ENCODE measurements at places on chromosomes 6 and 20. TPM values are rescaled to one million over a fixed set of nuclear protein-coding genes. Genes with fewer than 3 reads are reported as not detected.

DNA sequence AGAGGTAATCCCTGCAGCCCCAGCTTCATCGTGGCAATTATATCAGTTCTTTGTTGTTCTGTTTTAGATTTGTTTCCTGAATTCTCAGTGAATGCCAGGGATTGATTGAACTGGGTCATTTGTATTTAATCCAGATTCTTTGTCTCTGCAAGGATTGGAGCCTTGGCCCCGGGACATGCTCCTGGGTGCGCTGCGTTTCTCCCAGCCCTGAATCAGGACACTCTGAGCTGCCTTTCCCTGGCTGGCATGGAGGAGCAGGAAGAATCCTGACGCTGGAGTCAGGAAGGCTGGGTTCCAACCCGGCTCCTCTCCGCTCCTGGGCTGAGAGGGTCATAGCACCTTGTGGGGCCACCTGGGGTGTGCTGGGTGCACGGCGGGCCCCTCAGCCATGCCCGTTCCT, 545.6 kb downstream of the QKI start:
- no peak for DNase-seq

DNA sequence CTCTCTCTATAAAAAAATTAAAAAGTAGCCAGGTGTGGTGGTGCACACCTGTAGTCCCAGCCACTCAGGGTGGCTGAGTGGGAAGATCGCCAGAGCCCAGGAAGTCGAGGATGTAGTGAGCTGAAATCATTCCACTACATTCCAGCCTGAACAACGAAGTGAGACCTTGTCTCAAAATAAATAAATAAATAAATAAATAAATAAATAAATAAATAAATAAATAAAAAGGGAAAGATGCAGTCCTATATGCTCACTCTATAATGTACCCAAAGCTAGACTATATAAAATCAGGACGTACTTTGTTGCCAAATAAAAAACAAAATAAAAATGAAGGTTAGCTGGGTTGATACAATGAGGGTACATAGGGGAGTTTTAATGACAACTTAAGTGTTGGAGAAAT, 26.1 kb upstream of the NHSL1 start:
- DNase-seq = no peak

- no peak for DNase-seq
Observed at GRCh38 chr20:48142516-48142773, 357.2 kb upstream of the SULF2 start.

DNA sequence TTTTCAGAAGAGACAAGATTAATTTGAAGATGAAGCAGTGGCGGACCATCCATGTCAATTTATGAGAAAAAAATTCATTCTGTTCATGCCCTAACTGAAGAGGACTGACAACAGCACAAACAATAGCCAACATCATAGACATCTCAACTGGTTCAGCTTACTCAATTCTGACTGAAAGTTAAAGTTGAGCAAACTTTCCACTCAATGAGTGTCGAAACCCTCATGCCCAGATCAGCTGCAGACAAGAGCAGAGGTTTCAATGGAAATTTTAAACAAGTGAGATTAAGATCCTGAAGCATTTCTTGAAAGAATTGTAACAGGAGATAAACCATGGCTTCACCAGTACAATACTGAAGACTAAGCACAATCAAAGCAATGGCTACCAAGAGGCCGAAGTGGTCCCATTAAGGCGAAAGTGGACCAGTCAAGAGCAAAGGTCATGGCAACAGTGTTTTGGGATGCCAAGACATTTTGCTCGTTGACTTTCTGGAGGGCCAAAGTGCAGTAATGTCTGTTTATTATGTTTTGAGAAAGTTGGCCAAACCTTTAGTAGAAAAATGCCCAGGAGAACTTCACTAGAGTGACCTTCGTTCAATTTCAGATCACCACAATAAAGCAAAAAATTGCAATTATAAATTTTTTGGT, 6.1 kb upstream of the SFT2D1 start:
- DNase-seq = no peak

- DNase-seq = no peak
Observed at GRCh38 chr20:3115190-3116107, 30.9 kb upstream of the AVP start.

DNA sequence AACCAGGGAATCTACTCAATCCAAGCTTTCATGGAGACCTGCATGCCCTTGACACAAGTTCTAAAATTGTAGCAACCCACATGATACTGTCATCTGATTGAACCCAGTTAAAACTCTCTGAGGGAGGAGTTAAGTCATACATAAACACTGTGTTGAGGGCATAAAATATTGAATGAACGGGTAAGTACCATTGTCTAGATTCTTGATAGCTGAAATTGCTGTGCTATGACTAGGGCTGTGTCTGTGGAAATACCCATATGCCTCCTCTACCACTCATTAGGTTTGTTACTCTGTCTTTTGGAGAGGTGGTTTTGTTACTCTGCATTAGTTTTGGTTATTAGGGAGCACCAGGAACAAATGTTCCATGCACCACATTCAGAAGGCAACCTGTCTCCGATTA, 7.6 kb downstream of the ENPP4 start:
- no peak for DNase-seq

DNA sequence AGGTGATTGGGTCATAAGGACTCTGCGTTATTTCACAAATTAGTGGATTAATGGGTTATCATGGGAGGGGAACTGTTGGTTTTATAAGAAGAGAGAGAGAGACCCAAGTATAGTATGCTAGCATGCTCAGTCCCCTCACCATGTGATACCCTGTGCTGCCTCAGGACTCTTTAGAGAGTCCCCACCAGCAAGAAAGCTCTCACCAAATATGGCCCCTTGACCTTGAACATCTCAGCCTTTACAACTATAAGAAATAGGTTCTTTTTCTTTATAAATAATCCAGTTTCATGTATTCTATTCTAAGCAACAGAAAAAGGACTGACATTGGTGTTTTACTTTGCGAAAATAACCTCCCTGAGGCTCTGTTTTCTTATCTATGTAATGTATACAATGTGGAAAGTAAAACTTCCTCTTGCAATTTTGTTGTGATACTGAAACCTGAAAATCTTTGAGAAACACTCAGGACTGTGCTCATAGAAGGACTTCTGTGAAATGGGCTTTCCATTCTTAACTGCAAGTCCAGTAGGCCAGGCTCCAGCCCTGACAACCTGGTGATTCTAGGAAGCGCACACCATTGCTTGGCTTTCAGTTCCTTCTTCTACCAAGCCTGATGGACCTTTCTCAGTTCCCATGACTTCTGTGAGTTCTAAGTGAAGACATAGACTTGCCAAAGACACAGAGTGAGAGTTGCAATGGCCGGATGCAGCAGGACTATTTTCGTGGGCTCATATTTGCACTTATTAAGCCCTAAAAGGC, 21.9 kb downstream of the SIRPD start:
- peak; percentile 64 for DNase-seq

- no peak for DNase-seq
Observed at GRCh38 chr6:26217714-26218075, 130.5 kb downstream of the HFE start.

DNA sequence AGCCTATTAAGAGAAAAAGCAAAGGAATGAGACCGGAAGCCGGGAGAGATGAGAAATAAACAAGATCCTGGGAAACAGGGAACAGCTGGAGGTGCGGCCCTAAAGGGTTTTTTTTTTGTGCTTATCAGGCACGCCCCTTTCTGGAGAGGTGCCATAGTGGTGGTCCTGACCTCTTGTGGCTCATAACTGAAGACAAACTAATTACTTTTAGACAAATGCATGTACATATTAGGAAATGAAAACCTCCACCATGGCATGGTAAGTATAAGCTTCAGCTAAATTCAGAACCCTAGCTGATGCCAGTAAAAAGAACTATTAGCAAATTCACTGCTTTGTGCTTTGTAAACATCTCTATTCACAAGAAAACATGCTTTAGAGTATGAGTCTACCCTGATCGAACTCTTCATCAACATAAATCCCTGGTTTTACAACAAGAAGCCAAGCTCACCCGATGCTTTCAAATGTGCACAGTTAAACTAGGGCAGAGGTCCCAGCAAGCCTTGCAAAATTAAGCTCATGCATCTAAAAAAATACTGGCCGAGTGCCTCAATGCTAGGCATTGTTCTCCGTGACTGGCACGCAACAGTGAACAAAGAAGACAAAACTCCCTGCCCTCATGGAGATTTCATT, 96.4 kb upstream of the MRPS10 start:
- no peak for DNase-seq

GRCh38 chr6:84623956-84624680, 140.3 kb downstream of the TBX18 start:
- DNase-seq = no peak

Gene COL12A1
- total RNA-seq = 328 TPM

Gene TAGAP
- 1.6 TPM for total RNA-seq

Gene RPN2
- total RNA-seq = 79.4 TPM

Gene COL9A3
- total RNA-seq = 9.8 TPM

Gene ACTL10
- 0.55 TPM for total RNA-seq

Gene MUC22
- not detected for total RNA-seq

Gene MPIG6B
- not detected for total RNA-seq

Gene VSX1
- total RNA-seq = not detected

All from sigmoid colon (tissue), 7 donors.